ENCODE measurements at places on chromosomes 7 and 10. TPM values are rescaled to one million over a fixed set of nuclear protein-coding genes. Genes with fewer than 3 reads are reported as not detected.

The RPEL1 gene
- total RNA-seq, result not detected

The ABLIM1 gene
- total RNA-seq, result 70.0 TPM

The OR2A42 gene
- total RNA-seq, result not detected

The PRPS1L1 gene
- total RNA-seq, result not detected

The IGFBP3 gene
- total RNA-seq, result 1,283 TPM

The NPTX2 gene
- 2.4 TPM for total RNA-seq

The IKZF1 gene
- 0.60 TPM for total RNA-seq

The NOM1 gene
- total RNA-seq, result 19.2 TPM

The ZNF92 gene
- total RNA-seq, result 11.3 TPM

The TYSND1 gene
- total RNA-seq, result 8.7 TPM

The CLDN3 gene
- 0.68 TPM for total RNA-seq

The FAM180A gene
- not detected for total RNA-seq

The SAP25 gene
- 1.4 TPM for total RNA-seq
